Stimulated activated CD8-positive, alpha-beta memory T cell treated with anti-CD3 and anti-CD28 coated beads, Interleukin-7, amount 100 ng/mL, for 48 hours (primary cell): ENCODE measurements at places on chromosomes 1 and 21.

- DNase-seq = no peak
Measured at GRCh38 chr1:201376464-201377374, 761 bp downstream of the TNNT2 start.

GRCh38 chr1:35672116-35672515, 30.8 kb upstream of the PSMB2 start:
- DNase-seq = no peak

GRCh38 chr1:167893798-167894197, 20.1 kb downstream of the ADCY10 start:
- DNase-seq = no peak

GRCh38 chr1:5683446-5683845, 308.8 kb downstream of the NPHP4 start:
- DNase-seq = no peak

- DNase-seq = no peak
Measured at GRCh38 chr1:53265581-53265980, 27.3 kb upstream of the MAGOH start.

GRCh38 chr1:93776728-93777127, 95.1 kb upstream of the BCAR3 start:
- no peak for DNase-seq

- DNase-seq = no peak
Measured at GRCh38 chr1:85142753-85143152, 58.1 kb downstream of the SYDE2 start.

- DNase-seq = no peak
Measured at GRCh38 chr21:36671836-36672235, 27.1 kb upstream of the SIM2 start.

DNA sequence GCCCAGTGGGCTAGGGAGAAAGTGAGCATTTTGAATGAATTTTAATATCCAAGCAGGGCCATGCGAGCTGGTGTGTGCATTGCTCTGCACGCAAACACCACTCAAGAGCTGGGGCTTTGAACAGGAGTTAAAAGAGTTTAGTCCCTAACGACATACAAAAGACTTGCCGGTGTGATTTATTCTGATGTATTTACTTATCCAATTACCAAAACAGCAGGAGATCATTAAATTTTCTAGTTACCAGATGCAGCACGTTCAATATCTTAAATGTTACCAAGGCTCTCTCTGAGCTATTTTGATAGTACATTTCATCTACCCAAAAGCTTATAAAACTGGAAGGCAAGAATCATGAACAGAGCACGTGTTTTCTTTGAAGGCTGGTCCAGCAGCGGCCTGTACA, 30.0 kb upstream of the DMRTA2 start:
- DNase-seq = no peak

DNA sequence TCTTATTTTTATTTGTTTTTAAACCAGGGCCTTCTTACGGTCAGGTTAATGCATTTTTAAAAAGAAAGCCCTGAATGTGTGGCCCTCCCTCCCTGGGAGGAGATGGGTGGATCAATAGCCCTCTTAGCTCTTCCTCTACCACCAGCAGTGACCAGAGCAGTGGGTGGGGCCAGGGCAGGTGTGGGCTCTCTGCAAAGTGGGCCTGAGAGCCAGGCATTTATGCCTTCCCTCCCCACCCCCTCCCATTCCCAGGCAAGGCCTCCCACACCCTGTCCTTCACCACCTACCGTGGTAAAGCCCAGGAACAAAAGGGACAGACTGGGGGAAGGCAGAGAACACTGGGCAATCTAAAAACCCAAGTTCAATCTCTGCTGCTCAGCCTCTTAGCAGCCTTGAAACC, 63.9 kb downstream of the SSBP3 start:
- DNase-seq = no peak

DNA sequence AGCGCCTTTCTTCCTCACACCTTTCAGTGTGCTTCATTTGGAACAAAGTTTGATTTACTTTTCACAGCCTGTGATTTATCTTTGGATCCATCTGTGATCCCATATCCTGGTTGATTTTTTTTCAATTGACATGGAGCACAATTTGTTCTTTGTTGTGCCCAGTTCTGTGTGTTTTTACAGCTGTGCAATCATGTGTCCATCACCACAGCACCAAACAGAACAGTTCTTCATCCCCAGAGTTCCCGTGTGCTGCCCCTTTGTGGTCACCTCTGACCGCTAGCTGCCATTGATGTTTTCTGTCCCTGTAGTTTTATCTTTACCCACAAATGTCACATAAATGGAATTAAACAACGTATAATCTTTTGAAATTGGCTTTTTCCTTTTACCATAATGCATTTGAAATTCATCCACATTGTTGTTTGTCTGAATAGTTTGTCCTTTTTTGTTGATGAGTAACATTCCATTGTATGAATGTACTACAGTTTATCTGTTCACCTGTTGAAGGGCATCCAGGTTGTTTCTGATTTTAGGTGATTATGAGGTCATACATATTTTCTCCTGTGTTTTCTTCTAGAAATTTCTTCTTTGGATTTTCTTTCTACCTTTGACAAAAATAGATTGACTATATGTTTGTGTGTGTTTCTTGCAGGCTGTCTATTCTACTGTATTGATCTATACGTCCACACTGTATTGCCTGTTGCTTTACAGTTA, 17.4 kb downstream of the MIGA1 start:
- no peak for DNase-seq

GRCh38 chr1:94260635-94261387, 23.4 kb upstream of the ARHGAP29 start:
- DNase-seq = no peak

GRCh38 chr1:244022311-244022710, 28.8 kb upstream of the ZBTB18 start:
- DNase-seq = no peak

DNA sequence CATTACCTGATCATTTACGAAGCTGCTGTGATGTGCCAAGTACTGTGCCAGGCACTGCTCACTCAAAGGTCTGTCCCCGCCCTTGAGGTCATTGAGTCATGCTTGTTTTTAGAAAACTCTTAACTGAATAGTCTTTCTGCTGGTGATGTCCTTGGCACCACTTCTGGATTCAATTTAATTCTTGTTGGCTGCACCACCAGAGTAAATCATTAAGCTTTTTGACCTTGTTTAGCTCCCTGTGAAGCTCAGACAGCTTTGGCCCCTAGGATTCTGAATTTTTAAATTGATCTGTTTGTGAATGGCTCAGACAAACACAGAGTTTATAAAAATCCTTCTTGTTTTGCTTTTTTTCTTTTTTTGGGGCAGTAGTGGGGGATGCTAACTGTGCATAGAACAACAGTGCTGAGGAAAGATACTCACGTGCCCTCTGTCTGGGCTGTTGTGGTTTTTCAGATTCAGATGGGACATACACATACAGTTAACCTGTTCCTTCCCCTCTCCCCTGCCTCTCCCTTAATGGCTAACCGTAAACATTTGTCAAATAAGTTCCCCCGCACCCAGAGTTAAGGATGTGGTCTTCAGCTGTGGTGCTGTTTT, 67.6 kb downstream of the MTR start:
- no peak for DNase-seq

GRCh38 chr1:233389893-233390292, 62.4 kb downstream of the MAP3K21 start:
- no peak for DNase-seq

GRCh38 chr1:22141554-22142314, 1.2 kb downstream of the WNT4 start:
- no peak for DNase-seq

DNA sequence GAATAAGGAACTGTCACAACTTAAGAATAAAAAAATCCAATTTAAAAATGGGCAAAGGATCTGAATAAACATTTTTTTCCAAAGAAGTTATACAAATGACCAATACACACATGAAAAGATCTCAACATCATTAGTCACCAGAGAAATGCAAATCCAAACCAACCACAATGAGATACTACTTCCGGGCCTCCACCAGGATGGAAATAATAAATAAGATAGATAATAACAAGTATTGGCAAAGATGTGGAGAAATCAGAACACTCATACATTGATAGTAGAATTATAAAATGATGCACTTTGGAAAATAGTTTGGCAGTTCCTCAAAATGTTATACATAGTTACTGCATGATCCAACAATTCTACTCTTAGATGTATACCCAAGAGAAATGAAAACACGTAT, 18.7 kb downstream of the ZSWIM5 start:
- no peak for DNase-seq

DNA sequence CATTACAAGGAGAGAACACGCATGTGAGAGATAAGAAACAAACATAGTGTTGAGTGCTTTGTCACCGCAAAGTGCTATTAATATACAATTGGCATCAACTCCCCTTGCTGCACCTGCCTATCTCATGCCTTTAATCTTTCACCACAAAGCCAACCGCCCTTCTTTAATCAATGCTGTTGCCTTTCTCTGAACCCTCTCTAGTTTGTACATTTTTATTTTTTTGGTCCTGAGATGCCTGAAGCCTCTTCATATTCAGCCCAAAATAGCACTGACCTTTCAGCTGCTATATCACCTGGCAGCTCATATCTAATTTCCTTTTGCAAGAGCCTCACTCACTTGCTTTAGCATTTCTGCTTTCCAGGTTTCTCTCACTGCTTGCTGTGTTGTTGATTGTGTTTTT, 504.7 kb downstream of the NUF2 start:
- DNase-seq = no peak

DNA sequence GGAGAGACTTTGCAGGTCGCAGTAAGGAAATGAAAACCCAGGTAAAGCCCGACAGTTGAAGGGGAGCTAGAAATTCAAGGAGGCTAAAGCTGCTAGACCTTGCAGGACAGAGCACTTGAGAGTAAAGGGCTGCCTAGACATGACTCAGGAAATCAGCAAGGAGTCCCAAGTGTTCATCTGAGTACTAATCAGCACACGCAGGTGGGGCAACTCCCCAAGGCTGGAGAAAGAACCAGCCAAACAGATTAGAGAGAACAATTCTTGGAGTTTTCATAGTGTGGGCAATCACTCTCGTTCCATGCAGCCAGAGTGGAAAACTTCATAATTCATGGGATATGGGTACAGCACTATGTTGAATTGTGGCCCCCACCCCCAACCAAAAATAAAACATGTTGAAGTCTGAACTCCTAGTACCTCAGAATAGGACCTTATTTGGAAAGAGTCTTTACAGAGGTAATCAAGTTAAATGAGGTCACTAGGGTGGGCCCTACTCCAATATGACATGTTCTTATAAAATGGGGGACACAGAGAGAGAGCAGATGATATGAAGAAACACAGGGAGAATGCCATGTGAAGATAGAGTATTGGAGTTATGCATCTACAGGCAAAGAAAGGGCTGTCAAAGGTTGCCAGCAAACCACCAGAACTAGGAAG, 28.0 kb downstream of the SYDE2 start:
- DNase-seq = no peak

GRCh38 chr1:23743287-23744152, at the start of gene ELOA:
Gene ELOA, plus strand, starts transcription at chr1:23743471. Its CDS starts 33 bp downstream, at chr1:23743504.
- peak; percentile 67 for DNase-seq

- no peak for DNase-seq
Measured at GRCh38 chr1:159751031-159751430, 29.7 kb upstream of the DUSP23 start.
